SHP77 (cell line): ENCODE measurements at places on chromosomes 11 and 22.

DNA sequence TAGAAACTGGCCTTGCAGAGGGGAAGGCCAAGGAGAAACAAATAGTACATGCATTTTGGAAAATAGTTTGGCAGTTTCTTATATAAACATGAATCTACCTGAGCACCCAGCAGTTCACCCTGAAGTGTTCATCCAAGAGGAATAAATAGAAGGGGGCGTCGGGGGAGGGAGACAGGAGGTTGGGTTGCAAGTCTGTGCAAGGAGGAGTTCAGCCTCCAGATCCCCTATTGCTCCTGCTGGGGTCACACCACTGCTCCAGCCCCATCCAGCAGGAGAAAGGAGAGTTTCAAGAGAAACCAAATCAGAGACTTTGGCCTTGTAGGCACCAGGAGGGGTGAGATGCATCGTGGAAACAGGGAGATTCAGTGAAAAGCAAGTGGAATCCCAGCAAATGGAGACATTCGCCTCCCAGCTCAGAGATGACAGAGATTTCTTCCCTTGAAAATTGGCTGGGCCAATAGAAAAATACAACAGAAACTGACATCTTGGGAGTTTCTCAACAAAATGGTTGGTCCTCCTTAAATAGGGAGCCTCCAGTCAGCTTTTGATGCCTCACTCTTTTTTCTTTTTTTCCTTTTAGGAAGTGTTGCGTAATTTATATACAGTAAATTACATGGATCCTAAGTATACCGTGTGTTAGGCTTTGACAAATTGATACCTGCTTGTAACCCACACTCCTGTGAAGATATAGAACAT lies 34.1 kb downstream of the OTOG start:
- DNase-seq: no peak

DNA sequence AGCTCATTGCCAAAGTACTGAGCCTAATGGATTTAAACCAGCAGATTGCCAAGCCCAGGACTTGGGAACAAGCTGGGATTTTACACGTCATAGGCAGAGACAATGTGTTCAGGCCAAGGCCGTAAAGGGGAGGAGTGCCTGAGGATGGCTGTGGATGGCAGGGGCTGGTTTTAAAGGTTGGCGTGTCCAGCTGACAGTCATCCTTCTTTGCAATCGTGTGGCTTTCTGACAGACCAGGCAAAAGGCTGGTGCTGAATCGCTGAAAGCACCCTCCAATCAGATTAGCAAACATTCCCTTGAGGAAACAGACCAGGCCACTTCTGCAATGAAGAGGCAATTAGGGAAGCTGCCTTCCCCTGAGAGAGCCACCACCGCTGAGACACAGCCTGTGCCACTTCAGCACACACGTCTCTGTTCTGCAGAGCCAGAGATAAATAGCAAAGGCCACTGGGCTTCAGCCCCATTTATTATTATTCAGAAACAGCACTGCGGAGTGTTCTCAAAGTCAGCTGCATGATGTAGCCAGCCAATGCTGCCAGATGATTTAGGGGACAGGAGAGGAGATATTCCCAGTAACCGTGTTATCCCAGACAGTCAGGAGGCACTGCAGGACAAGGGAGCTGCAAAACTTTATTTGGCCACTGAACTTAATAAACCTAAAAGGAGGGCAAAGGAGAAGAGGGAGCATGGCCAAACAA lies 54.2 kb upstream of the CSNK2A3 start:
- peak; percentile 21 for DNase-seq

DNA sequence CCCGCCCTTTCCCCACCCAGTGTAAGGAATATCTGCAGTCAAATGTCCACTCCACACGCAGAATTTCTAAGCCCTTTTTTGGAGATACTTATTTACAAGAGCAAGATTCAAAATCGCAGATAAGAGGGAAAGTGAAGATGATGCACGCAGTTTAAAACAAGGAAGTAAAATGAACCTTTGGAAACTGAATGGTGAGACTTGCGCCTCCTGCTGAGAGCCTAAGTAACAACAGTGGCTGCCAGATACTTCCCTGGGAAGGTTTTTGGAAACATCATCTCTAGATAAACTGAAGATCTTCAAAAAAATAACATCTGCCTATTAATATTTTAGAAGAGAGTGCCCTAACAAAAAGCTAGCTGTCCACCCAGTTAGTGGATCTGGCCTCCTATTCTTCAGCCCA lies 963.1 kb upstream of the FAT3 start:
- DNase-seq: no peak

GRCh38 chr11:63590024-63590788 lies 24.0 kb downstream of the PLAAT3 start:
- DNase-seq: no peak

GRCh38 chr22:31605851-31606585 lies 56.0 kb downstream of the PISD start:
- no peak for DNase-seq

- DNase-seq: peak; percentile 67
Measured at GRCh38 chr11:8832571-8833260, 78.3 kb upstream of the AKIP1 start.

DNA sequence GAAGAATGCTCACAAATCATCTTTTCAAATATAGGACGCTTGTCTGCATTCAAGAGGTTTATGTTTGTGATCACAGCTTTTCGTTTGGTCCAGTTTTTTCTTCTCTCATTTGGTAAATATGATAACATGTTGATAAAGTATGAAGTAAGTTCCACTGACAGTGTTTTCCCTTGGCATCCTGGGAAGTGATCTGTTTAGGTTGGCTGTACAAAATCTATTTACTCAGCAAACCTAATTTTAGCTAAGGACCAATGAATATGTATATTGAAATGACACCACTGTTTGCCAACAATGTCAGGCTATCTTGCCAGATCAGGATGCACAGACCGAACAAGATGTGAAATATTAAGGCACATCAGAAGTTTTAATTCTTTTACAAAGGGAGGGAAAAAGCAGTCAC lies 1230.8 kb downstream of the LRRC4C start:
- no peak for DNase-seq
